ENCODE measurements at places on chromosomes 16 and 17. TPM values are rescaled to one million over a fixed set of nuclear protein-coding genes. Genes with fewer than 3 reads are reported as not detected.

HBA1 gene
- total RNA-seq = not detected

ABCA6 gene
- total RNA-seq = 192 TPM

TVP23C gene
- total RNA-seq = 25.1 TPM

TNFRSF17 gene
- total RNA-seq = not detected
